NCI-H69 (cell line): ENCODE measurements at places on chromosomes 13 and 19.

DNA sequence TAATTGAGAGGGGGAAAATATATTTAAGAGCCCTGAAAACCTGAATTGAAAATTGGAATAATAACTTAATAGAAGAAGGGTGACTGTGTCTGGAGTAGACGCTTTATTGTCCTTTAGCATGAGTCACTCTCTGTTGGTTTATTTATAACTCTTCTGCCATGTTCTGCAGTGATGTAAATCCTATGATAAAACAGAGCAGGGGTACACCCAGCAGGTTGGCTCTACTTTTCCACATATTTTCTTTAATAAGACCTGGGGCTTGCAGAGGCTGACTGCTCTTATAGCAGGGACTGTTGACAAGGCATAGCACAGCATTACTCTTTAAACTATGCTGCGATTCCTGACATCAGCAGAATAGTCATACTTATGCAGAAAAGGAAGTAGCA is 389.9 kb upstream of the PCDH9 start:
- peak; percentile 23 for DNase-seq

- peak; percentile 23 for DNase-seq
Observed at GRCh38 chr13:114002009-114002544, 28.2 kb upstream of the C13orf46 start.

DNA sequence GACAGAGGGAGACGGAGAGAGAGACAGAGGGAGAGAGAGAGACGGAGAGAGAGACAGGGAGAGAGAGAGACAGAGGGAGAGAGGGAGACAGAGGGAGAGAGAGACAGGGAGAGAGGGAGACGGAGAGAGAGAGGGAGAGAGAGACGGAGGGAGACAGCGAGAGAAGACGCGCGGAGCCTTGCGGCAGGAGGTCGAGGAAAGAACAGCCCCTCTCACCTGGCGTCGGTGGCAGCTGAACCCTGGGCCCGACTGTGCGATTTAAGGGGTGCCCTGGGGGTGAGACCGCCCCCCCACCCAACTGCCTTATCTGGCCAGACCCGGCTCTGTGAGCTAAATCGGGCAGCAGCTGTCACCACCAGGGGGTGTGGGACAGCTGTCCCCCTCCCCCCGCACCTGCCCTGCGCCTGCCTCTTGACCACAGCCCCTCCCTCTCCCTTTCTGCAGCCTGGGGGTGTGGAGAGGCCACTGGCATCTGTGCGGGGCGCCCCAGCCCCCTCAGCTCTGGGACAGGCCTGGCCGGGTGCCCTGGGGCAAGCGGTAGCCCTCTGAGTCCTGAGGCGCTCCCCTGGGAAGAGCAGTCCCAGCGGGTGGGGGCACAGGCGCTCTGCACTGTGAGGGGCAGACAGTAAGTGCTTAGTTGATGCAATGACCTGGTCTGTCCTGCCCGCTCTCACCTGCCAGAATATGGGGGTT is 10.8 kb downstream of the JOSD2 start:
- peak; percentile 71 for DNase-seq

DNA sequence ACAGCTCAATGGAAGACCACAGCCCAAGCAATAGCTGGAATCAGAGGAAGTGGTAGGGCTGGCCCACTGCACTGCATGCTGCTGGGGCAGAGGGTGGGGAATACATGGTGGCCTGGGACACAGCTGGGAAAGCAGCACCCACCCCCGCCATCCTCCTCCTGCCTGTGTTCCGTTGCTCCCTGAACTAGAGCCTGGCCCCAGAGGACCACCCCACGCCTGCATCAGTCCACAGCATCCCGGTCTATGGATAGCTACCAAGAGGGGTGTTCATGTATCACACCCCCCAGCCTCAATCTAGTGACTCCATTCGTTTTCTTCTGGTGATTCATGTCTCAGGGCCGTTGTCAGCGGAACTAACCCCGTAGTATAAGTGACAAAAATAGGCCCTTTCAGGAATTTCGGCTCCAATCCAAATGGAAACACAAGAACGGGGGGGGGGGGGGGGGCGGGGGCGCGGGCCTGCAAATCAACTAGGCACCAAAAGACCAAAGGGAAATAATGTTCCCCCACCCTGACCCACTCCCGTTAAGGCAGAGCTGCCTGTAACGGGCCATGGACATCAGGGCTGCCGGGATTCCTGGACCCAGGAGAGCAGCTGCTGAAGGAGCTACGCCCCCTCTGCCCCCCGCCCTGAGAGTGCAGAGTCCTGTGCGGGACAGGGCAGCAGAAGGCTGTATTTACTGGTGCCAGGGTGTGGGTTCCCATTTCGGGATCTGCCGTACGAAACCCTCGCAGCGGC is 18.9 kb upstream of the EPHX3 start:
- no peak for DNase-seq
